Stimulated activated CD8-positive, alpha-beta memory T cell treated with anti-CD3 and anti-CD28 coated beads, Interleukin-15, amount 100 ng/mL, for 24 hours (primary cell): ENCODE measurements at places on chromosomes 16 and 17.

DNA sequence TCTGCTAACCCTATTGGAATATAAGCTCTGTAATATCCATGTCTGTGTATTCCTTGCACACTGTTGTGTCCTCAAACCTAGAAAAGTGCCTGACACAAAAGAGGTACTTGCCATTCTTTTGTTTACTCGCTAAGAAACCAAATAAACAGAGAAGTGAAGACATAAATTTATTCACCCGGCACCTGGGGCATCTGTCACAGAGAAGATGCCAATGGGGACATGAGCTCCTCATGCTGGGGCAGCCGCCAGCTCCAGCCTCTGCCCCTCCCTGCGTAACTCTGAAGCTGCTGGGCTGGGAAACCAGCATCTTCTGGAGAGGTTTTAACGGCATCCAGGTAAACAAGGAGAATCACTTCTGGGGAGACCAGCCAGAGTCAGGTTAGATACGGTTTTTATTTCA lies 15.1 kb upstream of the CDRT4 start:
- no peak for DNase-seq

DNA sequence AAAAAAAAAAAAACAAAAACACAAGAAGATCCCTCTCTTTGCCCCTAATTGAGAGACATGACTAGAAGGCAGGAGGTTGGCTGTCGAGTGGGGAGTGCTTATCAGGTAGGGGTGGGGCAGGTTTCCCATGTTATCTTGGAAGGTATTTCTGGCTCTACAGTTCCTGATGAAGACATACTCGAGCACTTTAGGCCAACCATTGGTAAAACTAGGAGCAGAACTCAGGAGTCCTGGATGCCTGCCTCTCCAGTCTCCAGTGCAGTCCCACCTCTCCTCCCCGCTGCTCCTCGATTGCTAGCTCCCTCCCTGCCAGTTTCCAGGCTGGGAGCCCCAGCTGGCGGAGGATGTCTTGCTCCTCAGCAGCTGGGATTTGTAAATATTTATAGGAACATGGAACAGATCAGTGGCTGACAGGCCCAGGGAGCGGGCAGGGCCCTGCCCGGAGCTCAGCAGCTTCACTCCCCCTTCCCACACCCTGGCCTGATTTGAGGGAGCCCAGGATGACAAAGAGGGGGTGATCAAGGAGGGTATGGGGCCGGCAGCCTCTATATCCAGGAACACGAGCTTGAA lies 11.4 kb upstream of the C1QL1 start:
- no peak for DNase-seq

DNA sequence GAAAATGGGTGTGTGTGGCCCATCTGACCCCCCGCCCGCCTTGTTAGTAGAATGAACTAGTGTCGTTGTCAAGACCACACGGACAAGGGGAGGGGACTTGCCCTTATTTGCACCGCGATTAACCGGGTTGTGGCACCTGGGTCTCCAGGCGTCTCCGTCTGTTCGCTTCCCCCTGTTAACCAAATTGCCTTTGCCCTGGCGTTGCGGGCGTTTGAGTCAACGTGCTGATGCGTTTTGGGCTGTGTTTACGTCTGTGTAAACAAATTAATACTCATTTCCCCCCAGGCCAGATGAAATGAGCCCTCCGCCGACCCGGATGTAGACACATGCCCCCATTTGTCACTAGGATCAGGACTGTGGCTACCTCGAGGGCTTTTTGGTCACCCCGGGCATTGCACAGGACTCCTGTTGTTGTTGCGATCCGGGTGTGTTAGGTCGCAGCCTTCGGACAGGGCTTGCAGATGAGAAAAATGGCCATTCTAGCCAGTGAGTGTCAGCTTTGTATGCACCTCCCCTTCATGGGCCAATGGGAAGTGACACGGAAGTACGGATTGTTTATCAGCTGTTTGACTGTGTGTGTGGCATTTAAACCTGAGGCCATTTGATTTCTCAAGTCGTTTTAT lies 906 bp downstream of the RBL2 start:
- DNase-seq, result no peak

DNA sequence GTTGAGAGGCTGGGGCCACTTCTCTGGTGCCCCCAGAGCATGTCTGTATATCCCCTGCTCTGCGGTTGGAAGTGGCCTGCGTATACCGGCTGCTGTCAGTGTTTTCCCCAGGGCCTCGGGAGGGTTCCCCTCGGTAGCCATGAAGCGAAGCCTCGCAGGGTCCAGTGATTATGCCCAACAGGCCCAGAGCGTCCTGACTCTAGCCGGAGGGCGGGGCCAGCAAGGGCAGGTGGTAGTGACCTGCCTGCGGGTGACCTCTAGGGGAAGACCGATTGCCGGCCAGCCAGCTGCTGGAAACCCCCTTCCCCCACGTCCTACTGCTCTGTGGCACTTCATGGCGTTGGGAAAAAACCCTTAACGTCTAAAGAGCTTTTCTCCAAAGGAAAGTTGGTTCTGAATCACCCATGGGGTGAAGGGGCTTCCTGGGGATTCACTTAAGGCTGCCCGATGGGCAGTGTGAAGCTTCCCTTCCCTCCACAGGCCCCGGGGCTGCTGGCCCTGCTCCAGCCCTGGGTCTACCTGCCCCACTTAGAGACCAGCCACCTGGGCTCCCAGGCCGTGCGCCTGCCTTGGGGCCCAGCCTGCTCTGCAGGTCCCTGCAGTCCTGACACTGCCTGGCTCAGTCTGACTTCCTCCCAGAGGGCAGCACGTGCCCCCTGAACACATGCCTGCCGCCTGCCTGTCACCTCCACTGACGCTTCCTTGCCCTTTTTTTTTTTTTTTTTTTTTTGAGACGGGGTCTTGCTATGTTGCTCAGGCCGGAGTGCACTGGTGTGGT lies 72.8 kb downstream of the SOCS1 start:
- DNase-seq, result no peak

DNA sequence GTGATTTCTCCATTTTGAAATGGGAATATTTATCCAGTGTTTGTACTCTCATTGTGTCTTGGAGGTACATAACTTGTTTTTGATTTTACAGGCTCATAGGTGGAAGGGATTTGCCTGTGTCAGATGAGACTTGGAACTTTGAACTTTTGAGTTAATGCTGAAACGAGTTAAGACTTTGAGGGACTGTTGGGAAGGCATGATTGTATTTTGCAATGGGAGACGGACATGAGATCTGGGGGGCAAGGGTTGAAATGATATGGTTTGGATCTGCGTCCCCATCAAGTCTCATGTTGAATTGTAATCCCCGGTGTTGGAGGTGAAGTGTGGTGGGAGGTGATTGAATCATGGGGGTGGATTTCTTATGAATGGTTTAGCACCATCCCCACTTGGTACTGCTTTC lies 21.8 kb downstream of the PRDM7 start:
- DNase-seq, result no peak

- DNase-seq, result no peak
Measured at GRCh38 chr16:56493126-56493525, 26.7 kb downstream of the BBS2 start.

GRCh38 chr17:63435681-63436522 lies 10.2 kb downstream of the CYB561 start:
- no peak for DNase-seq

DNA sequence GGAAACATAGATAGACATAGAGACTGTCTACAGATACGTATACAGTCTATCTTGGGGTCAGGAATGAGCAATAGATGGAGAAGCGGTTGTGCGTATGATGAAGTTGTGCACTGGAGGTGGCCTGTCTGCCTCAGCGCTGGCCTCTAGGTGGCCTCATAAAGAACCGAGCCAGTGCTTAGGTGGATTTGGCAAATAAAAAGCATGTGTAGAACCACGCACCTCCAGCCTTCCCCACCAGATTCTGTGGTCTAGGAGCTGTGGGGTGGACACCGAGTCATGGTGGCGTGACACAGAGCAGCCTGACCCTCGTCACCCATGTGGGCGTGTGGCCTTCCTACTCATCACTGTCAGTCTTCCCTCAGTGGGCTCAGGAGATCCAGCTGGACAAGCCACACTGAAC lies 34.0 kb downstream of the PGS1 start:
- DNase-seq, result no peak
